ENCODE measurements at places on chromosomes 5 and 9.

- no peak for DNase-seq
Measured at GRCh38 chr5:118211606-118212005, 776.7 kb downstream of the DTWD2 start.

DNA sequence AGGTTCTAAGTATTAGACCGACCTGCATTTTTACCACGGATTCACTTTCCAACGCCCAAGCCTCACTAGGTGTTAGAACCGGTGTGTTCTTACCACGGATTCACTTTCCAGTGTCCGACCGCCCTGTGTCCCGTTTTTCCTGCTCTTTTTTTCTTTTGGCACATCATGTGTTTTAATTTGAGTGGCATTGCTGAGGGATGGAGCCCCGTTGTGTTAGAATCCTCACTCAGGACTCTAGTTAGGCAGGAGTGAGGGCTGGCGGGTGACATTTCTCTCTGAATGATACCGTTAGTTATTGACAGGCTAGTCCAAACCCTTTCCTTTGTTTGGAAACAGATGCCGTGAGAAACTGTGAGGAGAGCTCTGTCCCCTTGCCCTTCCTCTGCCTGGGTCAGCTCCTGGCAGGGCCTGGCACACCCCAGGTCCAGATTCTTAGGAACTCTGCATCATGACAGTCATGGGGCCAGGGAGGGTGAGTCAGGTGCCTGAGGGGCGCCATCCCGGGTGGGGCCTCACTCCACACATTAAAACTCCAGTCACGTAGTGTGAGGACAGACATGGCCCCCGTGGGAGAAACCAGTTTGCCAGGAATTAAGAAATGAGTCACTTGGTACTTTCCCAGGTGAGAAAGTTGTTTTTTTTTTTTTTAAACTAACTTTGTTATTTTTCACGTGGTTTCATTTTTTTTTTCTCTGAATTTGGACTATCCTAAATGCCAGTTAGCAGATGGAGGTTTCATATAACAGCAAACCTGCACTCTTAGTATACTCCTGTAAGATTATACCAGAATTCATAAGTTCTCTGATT is 15.8 kb downstream of the EXOC3 start:
- DNase-seq = peak; percentile 69

DNA sequence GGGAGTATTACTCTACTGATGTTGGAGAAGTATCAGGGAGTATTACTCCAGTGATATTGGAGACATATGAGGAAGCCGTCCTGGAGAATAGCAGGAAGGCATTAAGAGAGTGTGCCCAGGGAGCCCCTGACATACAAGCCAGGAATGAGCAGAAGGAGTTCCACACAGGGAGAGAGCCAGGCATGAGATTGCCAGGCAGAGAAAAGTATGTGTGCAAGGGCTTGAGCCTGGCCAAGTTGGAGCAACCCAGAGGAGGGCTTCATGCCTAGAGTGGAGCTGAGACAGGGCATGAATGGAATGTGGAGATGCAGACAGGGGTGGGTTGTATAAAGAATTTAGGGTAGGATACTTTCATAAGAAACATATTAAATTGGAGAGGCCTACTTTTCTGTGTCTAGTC is 213.8 kb downstream of the ADCY2 start:
- DNase-seq = no peak

GRCh38 chr5:94376672-94377345 is 241.6 kb downstream of the KIAA0825 start:
- no peak for DNase-seq

- no peak for DNase-seq
Measured at GRCh38 chr5:41707853-41708603, 162.2 kb downstream of the OXCT1 start.

DNA sequence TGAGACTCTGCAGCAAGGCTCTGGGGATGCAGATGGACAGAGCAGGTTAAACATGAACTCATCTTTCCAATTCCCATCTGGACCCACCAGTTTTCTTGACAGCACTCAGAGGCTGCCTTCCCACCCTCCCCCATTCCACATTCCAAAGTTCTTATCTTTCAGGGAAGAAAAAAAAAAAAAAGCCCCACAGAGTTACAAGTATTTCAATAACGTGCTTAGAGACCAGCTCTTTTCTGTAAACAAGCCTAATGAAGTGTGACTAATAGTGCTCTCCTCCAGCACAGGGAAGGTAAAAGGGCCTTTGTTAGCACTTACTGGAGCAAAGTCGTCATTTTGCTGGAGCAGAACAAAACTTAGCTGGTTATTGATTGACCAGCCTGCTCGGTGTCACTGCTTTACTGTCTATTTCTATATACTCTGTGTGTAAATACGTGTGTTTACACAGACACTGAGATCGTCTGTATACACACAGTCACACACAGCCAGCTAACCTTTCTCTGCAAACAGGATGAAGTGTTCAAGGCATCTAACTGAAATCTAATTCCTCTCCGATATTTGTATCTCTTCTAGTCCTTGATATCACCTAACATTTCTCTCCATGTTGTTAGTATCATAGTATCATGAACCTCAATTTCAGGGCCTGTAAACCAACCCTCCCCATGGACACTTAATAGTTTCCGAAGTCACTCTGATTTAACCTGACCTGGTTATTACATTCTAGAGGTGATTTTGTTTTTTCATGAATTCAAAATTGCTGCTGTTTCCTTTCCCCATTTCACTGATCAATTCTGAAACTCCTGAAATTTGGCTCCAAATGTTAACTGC is 84.9 kb downstream of the ZNF608 start:
- no peak for DNase-seq

GRCh38 chr5:169439362-169439761 is 138.4 kb upstream of the SLIT3 start:
- no peak for DNase-seq

GRCh38 chr9:132287256-132287760 is 67.5 kb downstream of the SETX start:
- DNase-seq = no peak

DNA sequence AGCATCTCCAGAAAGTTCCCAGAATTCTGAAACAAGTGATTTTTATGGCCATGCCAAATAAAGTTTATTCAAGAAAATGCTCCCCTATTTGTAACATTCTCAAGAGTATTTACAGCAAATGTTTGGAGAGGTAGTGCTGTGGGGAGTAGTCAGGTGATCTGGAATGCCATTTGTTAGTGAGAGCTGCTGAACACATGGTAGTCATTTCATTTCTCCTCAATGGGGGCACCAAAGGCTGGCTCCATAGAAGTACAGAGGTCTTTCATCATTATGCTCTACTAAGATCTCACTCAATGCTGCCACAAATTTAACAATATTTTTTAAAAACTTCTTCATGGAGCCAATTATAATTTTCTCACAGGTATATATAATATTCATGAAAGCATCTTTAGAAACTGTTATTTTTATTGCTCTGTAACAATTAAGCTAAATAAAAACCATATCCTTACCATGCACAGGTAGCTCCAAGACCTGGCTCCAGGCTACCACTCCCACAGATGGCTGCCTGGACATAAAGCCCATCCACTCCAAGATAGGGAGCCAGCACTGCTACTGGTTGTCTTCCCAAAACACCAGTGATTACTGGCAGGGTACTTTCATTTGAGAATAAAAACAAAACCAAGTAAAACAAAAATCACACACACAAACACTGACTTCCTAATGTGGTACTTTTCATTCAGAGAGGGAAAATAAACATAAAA is 200.8 kb downstream of the PLK2 start:
- no peak for DNase-seq

- no peak for DNase-seq
Measured at GRCh38 chr5:141319202-141319601, 1.4 kb downstream of the TAF7 start.

DNA sequence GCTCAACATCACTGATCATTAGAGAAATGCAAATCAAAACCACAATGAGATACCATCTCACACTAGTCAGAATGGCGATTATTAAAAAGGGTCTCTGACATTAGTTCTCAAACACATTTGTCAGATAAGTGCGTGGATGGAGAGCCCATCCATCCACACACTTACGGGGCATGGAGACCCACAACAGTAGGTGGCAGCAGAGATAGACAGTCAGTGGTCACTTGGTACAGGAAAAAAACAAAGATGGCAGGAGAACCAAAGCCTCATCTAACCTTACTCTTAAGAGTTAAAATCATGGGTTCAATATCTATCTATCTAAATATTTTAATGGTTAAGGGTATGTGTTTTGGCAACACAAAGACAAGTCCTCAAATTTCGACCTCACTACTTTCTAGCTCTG is 1378.7 kb upstream of the C9orf72 start:
- DNase-seq = no peak

DNA sequence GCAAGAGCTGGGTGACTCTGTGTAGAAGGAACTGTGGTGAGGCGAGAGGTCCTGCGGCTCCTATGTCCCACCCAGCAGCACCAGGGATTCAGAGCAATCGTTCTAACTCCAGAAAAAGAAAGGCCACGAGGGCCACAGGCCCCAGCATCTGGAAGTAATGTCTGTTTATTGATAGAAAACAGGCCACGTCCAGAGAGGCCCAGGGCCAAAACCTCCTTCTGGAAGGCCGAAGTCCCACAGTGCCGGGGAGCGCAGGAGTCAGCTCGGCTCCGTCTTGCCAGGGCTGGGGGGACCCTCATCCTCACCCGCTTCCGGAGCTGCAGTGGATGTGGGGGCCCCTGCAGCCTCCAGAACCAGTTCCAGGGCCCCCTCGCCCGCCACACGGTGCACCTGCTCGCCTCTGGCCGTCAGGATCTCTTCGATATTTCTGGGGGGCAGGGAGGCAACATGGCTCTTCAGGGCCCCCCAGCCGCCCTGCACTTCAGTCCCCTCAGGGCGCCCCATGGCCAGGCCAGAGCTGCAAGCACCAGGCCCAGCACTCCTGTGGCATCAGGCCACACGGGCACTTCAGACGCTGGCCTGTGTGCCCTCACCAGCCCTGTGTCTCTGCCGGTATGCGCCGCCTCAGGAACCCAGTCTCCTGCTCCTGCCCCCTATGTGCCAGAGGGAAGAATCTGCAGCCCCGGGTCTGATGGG is 1.6 kb downstream of the DNLZ start:
- DNase-seq = no peak

DNA sequence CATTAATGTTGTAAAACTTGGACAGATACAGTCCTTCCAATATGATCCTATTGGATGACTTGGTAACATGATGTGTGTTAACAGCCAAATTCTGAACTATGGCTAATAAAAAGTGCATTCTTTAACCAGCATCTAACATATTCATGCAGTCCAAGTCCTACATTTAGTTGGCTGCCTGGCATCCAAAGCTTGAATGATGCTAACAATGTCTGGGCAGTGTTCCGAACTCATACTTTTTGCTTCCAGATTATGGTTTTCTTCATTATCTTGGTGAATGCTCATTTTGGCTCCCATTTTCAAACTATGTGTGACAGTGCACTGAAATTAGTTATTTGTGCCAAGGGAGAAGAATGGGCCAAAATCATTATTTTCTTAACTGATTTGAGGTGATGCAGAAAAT is 2.8 kb downstream of the FAM174A start:
- DNase-seq = no peak

DNA sequence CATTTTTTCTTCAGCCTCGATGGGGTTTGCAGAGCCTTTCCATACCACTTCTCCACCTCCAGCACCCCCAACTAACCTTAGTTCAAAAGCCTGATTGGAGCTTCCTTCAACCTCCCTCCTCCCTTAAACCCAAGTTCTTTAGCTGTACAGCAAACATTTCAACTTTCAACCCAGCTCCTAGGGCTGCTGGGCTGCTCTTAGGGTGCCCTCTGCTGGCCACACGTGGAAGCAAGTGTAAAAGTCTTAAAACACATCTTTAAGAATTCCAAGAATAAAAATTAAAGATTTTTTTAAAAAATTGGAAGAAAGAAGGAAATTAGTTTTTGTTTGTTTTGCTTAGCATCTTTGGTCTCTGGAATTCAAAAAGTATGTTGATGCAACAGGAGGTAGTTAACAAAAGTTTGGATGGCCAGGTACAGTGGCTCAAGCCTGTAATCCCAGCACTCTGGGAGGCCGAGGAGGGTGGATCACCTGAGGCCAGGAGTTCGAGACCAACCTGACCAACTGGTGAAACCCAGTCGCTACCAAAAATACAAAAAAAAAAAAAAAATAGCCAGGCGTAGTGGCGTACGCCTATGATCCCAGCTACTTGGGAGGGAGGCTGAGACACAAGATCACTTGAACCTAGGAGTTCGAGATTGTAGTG is 15.5 kb upstream of the HSD17B3 start:
- peak; percentile 13 for DNase-seq

GRCh38 chr5:77852514-77853352 is 76.6 kb upstream of the TBCA start:
- DNase-seq = peak; percentile 15

DNA sequence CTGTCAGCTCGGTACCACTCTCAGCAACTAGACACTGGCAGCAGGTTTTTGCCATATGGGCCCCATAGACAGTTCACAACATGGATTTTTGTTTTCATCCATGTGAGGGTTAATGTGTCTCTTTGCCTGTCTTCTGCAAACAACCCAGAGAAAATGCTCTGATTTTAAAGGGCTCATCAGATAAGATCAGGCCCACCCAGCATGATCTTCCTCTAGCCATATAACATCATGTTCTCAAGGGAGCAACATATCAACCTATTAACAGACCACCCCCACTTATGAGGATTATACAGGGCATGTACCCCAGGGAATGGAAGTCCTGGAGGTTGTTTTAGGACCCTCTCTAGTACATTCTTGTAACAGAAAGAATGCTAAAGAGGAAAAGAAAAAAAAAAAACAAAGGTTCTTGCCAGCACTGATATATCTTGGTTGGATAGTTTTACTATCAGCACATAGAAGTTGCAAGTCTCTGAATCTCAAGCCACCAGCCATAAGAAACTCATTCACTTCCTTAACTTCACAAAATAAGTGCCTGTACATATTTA is 1015.1 kb downstream of the TLE4 start:
- DNase-seq = no peak

- DNase-seq = no peak
Measured at GRCh38 chr9:110432253-110432652, 94.6 kb upstream of the TXNDC8 start.

- DNase-seq = no peak
Measured at GRCh38 chr5:149127394-149127955, 13.8 kb upstream of the ABLIM3 start.

- DNase-seq = no peak
Measured at GRCh38 chr9:137970098-137970497, 92.5 kb downstream of the CACNA1B start.

GRCh38 chr5:151255621-151256286 is 2.8 kb downstream of the GM2A start:
- no peak for DNase-seq

GRCh38 chr5:10213316-10213715 is 36.4 kb downstream of the ATPSCKMT start:
- no peak for DNase-seq

DNA sequence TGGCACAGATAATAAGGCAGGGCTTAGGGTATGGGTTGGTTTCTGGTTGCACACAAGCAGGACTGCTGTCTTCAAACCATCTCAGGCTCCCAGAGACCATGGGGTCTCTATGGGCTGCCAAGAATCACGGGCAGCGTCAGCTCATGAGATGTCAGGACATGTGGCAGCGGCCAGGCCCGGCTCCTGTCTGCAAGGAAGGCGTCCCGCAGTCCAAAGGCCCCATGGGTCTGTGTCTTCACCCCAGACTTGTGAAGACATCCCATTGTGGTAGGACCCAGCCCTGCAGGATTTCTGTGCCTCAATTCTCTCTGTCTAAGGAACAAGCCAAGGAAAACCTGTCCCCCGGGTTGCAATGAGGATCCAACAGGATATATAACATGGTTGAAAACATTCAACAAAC is 32.6 kb downstream of the IPPK start:
- DNase-seq = no peak

All from stimulated activated CD8-positive, alpha-beta memory T cell treated with anti-CD3 and anti-CD28 coated beads, Interleukin-15, amount 100 ng/mL, for 48 hours (primary cell).